Stimulated activated CD8-positive, alpha-beta memory T cell treated with anti-CD3 and anti-CD28 coated beads, Interleukin-4, amount 100 ng/mL, for 24 hours (primary cell): ENCODE measurements at places on chromosomes 12 and 14.

DNA sequence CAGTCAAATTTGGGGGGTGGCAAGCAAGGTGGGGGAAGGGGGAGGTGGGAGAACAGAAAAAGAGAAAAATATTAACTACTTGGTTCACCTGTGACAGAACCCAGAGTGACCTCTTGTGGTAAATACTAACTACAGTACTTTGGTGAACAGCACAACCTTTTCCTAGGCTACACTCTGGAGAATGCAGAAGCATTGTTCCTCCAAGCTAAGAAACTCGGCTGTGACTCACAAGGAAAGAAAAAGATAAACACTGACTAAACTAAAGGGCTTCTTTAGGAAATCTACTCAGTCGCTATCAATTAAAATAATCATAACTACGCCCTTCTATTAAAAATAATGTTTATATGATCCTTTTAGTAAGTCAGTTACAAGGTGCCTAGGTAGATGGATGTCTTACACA lies 5.4 kb downstream of the KCNH5 start:
- no peak for DNase-seq

DNA sequence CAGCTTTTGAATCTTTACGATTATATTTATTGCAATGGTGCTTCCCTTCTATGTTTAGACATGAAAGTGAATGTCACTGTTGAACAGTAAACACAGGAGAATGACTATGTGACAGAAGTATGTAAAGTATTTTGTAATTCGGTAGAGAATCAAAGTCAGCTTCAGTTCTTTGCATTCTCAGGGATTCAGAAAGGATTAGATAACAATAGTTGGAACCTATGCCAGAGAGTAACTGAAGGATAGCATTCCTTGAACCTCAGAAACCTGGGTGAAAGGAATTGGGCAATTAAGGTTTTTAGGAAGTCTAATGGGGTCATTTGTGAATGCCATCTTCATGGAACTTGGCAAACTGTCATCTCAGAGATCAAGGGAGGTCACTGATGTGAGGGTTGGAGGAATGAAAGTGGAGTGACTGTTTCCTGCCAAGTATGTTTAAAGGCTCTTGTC lies 305.3 kb upstream of the DDHD1 start:
- DNase-seq = no peak

GRCh38 chr14:94375552-94376107 lies 12.8 kb downstream of the SERPINA1 start:
- no peak for DNase-seq

DNA sequence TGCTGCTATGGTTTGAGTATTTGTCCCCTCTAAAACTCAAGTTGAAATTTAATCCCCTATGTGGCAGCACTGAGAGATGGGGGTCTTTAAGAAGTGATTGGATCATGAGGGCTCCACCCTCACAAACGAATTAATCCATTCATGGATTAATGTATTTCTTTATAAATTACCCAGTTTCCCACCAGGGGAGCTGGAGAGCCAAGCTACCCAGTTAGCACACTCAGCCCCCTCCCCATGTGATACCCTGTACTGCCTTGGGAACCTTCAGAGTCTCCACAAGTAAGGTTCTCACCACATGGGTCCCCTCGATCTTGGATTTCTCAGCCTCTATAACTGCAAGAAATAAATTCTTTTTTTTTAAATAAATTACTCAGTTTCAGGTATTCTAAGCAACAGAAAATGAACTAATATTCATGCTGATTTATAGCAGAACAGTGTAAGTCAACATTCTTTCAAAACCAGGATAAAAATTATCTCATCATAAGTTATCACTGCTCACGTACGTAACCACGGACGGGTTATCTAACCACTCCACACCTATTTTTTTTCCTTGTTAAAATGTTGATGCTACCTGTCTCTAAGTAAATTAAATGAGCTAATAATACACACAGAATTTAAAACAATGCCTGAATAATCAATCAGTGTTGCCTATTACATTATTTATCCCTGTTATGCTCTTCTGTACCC lies 3.6 kb downstream of the NAP1L1 start:
- DNase-seq = no peak

GRCh38 chr12:129662234-129662633 lies 241.6 kb downstream of the TMEM132D start:
- DNase-seq = no peak

GRCh38 chr14:33931461-33931860 lies 19.4 kb downstream of the EGLN3 start:
- DNase-seq = no peak

DNA sequence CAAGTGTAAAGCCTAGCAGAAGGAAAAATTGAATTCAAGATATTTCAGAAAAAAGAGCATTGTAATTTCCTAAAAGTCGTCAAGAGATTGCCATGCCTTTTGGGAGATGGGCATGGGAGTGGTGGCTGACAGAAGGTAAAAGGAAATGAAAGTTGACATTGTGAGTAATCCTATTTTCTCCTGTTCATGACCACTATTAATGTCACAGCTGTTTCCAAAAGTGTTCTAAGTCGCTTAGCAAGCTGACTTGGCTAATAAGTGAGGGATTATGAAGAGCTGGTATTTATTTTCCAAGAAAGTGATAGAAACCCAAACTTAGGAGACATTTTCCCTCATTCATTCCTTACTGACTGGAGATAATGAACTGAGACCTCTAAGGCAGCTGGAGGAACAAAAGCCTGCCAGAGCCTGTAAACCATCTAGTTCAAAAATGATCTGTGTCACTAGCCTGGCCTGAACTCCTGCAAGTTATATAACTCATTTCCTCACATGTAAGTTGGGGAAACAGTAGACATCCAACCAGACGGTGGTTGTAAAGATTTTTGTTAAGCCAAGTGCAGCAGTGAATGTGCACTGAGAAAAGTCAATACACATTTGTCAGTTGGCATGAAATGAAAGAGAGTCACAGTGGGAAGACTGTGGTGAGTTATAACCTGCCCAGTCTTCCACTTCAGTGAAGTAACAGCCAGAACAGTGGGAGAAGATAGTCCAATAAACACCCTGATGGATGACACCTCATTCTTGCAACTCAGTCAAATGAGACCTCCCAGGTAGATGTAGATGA lies 75.8 kb downstream of the DIO2 start:
- DNase-seq = no peak

GRCh38 chr12:130177635-130178242 lies 15.5 kb downstream of the FZD10 start:
- no peak for DNase-seq

GRCh38 chr14:77616133-77616453 lies 344 bp downstream of the SPTLC2 start:
- no peak for DNase-seq

- DNase-seq = peak; percentile 15
These were observed at the start of gene RAB15 for GRCh38 chr14:64971943-64972791. RAB15 (minus strand) TSS chr14:64972336; CDS start chr14:64972076, 260 bp downstream.

- DNase-seq = no peak
These were observed 48.7 kb downstream of the SCARB1 start for GRCh38 chr12:124814741-124815613.

- no peak for DNase-seq
These were observed 17.6 kb upstream of the TBX3 start for GRCh38 chr12:114701553-114701952.

DNA sequence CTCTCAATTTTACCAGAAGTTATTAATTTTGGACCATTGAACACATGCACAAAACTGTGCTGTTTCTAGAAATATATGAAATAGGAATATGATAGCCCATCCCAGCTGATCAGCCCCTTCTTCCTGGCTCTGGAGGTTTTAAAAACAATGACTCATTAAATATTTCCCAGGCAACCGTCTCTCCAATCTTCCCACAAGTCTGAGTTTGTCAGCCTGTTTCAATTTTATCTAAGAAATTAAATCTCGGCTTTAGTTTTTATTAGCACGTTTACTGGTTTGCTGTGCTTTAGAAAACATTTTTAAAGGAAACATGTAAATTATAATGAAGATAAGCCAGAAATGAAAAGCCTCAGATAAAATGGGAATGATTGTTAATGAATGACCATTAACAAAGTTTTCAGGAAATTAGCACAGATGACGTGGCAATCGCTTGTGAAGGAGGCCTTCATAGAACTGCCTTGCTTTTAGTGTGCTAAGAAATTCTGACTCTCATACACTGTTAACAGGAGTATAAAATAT lies 89.3 kb upstream of the RAP1B start:
- DNase-seq = no peak

GRCh38 chr12:127962303-127962702 lies 304.7 kb upstream of the TMEM132C start:
- no peak for DNase-seq

GRCh38 chr12:19654650-19655376 lies 215.5 kb downstream of the AEBP2 start:
- DNase-seq = no peak

DNA sequence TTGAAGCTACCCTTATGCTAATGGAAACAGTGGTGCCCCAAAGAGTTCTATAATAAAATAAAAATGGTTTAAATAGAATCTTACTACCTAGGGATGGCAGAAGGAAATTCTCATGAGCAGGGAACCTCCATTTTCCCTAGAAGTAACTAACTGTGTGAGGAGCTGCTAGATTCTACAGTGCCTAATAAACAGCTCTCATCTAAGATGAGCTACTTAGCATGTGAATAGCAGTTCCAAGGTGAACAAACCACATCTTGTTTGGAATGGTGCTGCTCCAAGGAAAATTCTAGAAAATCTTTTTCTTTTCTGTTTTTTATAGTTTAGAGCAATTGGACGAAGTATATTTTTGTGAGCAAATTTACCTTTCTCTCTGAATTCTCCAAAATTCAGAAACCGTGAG lies 1015.3 kb upstream of the NOVA1 start:
- no peak for DNase-seq

- DNase-seq = no peak
These were observed 15.9 kb downstream of the INTS13 start for GRCh38 chr12:26921886-26922285.

- DNase-seq = no peak
These were observed 155.1 kb downstream of the KIF21A start for GRCh38 chr12:39287817-39288216.

GRCh38 chr12:54239620-54240019 lies 40.3 kb downstream of the CBX5 start:
- no peak for DNase-seq

- DNase-seq = no peak
These were observed 1.2 kb downstream of the NOVA1 start for GRCh38 chr14:26596543-26597061.

DNA sequence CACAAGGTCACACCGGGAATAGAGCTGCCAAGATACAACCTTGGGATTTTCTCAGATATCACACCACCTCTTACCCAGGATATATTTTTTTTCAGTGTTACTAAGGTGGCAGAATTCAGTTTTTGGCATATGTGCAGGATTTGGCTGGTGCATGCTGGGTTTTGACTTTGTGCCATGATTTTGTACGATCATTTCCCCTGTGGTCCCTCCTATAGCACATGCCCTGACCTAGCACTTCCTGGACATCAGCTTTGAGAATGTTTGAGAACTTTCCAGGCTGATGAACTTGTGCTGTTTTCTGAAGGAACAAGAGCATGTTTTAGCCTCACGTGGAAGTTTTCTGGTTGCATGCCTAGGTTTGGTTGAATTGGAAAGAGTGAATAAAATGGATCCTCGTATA lies 11.0 kb upstream of the TBPL2 start:
- DNase-seq = no peak

DNA sequence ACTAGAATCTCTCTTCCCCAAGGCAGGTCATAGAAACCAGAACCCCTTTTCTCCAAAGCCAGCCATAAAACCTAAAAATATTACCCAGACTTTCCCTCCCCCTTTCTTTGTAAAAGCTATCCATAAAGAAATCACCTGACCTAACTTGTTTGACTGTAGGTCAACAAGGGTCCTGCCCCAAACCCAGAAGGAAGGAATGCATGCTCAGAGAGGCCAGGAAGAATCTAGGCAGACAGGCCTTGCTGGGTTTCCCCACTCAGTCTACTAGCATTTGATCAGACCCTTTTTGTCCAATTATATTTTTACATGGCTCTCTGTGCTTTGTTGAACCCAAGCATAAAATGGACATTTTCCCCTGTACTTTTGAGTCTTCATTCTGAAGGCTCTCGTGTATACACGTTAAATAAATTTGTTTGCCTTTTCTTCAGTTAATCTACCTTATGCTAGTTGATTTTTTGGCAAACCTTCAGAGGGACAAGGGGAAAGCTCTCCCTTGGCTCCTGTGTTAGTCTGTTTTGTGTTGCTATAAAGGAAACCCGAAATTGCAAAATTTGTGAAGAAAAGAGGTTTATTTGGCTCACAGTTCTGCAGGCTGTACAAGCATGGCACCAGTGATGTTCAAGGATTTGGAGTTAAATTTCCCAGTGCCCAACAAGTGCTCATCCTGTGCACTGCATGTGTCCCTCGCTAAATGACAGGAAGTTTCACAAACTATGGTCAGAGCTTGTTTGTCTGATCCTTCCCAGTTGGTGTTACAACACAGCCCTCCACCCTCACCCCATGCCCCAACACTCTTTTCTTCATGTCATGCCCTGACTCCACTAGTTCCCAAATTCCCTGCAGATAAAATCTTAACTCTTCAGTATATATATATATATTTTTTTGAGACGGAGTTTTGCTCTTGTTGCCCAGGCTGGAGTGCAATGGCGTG lies 14.2 kb upstream of the RASSF3 start:
- DNase-seq = no peak

- DNase-seq = no peak
These were observed 80.4 kb downstream of the KCNC2 start for GRCh38 chr12:75129275-75129674.

DNA sequence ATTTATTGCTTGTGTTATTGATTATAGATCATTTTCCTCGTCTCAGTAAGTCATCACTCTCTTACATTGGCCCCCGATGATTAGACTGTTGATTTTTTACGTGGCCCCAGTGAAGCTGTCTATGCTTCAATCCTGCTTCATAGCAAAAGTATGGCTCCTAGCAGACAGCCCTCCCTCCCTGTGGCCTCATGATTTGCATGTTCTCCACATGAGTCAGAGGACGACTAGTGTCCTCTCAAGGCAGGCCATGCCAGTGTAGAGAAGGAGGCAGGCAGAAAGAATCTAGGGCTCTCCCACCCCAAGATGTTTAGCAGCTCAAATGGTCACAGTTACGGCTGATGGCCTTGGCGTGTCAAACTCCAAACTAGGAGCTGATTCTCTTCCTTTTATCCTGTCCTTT lies 59.6 kb downstream of the FIGNL2 start:
- no peak for DNase-seq

DNA sequence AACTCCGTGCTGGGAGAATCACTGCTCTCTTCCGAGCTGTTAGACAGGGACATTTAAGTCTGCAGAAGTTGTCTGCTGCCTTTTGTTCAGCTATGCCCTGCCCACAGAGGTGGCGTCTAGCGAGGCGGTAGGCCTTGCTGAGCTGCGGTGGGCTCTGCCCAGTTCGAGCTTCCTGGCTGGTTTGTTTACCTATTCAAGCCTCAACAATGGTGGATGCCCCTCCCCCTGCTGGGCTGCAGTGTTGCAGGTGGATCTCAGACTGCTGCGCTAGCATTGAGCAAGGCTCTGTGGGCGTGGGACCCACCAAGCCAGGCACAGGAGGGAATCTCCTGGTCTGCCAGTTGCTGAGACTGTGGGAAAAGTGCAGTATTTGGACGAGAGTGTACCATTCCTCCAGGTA lies 43.7 kb downstream of the GPR137C start:
- DNase-seq = no peak

GRCh38 chr12:52230364-52231281 lies 2.4 kb upstream of the KRT7 start:
- DNase-seq = no peak

GRCh38 chr12:68831272-68831671 lies 23.3 kb downstream of the MDM2 start:
- no peak for DNase-seq

GRCh38 chr12:65156366-65156841 lies 13.0 kb upstream of the LEMD3 start:
- no peak for DNase-seq
